ENCODE measurements at places on chromosomes 7 and 10.

- no peak for DNase-seq
Observed at GRCh38 chr10:13739183-13739582, 152.4 kb downstream of the PRPF18 start.

- DNase-seq: no peak
Observed at GRCh38 chr10:31374146-31374696, 55.2 kb downstream of the ZEB1 start.

GRCh38 chr7:14818871-14819270, 83.7 kb downstream of the DGKB start:
- no peak for DNase-seq

DNA sequence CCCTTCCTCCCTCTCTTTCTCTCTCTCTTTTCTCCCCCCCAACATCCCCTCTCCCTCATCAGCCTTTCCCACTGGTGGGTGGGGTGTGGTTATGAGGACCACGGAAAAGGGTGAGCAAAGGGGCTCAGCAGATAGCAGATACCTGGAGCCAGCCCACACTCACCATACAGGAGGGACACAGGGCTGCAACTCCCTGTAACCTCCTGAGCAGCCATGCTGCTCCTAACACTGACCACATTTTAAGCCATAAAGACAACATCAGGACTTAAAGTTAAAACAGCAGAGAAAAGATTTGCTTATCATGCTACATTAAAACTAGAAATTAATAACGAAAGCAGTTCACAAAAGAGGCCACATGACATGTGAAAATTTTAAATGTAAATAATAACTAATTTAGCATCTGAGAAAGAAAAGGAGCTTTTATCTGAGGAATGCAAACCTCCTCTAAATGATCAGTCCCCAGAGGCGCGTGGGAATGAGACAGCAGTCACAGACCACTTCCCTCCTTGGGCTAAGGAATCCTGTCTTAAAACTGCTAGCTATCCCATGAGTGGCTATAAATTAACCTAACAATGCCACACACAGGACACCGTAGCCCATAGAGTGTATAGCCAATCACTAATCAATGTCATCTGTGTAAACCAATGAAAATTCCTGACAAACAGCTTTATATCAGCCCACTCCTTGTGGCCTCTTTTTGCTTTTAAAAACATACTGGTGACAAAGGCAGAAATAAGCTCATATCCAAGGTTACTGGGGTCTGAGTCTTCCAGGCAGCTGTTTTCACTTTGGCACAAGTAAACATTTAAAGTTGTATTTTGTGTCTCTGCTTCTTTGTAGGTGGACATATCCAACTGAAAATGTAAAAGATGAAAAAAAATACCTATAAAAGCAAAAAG, 33.3 kb downstream of the PKD1L1 start:
- no peak for DNase-seq

- DNase-seq: no peak
Observed at GRCh38 chr7:116969371-116969902, 16.1 kb downstream of the ST7 start.

DNA sequence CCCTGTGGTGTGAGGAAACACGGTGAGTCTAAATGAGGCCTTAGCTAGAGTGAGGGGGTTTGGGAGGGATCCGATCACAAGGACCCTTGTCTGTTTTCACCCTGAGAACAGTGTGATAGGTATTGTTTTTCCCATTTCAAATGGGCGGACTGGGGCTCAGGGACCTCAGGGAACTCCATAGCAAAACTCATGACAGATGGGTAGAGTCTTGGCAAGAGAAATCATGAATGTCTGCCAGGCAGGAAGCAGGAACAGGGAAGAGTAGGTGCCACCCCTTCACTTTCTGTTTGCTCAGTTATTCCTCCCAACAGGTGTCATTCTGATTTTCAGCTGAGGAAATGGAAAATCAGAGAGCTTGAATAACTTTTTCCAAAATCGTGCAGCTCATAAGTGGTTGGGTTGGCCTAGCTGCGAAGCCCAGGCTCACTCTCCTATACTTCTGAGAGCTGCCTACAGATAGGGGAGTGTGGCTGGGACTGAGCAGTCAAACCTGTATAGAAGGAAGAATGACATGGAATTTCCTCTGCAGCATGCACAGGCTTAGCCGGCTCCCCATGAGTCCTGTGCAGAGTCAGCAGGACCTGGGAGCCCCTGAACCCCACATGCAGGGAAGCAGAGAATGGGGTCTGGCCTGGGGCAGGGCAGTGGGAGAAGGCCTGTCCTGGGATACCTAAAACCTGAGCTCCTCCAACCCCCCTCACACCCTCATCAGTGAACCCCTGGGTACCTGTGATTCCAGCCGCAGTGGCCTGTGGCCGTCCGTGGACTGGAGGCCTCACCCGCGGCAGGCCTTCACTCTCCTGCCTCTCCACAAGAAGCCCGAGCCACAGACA, 17.6 kb upstream of the C10orf105 start:
- no peak for DNase-seq
